Right ventricle myocardium inferior (tissue), 1 donor: ENCODE measurements at places on chromosomes 1 and 21. TPM values are rescaled to one million over a fixed set of nuclear protein-coding genes. Genes with fewer than 3 reads are reported as not detected.

The SH2D2A gene
- total RNA-seq: 2.2 TPM

The SPRR2E gene
- not detected for total RNA-seq

DNA sequence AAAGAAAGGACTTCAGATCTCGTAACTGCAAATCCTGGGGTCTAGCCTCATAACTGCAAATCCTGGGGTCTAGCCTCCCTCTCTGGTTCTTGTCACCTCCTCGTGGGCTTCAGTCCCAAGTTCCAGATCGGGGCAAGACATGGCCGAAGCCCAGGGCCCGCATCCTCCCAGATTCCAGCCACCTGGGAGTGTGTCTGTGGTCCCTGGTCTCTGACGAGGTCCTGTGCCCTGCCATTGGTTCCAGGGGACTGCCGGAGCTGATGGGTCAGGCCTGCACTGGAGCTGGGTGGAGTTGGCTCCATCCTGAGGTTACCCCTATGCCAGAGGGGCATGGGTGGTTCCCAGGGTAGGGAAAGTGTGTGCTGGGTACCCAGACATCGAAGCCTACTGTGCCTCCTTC lies 17.7 kb upstream of the C1orf174 start:
- no peak for DNase-seq

The C1orf50 gene
- total RNA-seq: 8.7 TPM

The LAMTOR2 gene
- total RNA-seq: 63.8 TPM

The PDPN gene
- total RNA-seq: 24.1 TPM

GRCh38 chr1:35499231-35499630 lies 58.0 kb downstream of the KIAA0319L start:
- DNase-seq: no peak

The GFI1 gene
- total RNA-seq: 0.08 TPM

The CFHR5 gene
- not detected for total RNA-seq

DNA sequence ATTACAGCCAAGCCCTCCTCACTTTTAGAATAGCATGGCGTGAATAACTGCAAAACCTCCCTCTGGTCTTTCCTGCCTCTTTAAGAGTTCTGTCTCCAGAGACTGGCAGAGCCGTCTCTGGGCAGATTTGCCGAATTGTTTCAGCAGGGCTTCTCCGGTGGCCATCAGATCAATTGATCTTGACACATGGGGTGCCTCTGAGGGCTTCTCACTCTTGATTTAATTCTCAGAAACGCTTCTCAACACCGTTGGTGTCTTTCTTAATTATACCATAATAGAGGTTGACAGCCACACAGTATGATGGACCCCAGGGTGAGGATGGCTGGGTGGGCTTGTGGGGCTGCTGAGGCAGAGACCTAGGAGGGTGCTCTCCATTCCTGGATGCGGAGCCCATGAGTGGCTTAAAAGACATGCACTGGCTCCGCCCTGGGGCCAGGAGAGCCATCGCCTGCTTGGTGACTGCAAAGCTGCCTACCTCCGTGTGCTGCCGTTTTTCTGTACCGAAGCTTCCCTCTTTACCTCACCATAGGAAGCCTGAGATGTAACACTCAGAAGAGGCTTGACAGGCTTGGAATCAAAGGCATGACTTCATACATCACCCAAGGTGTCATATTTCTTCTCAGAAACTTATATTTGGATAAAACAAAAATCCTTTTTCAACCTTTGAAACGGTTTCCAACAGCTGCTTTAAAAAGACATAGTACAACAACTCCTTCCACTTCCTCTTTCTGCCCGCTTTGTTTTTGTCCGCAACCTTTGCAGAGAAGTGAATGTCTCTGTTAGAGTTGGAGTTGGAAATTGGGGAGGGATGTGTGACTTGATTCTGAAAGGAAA lies 82.9 kb downstream of the GALNT2 start:
- DNase-seq: no peak

The AKT3 gene
- total RNA-seq: 19.1 TPM

The VASH2 gene
- 1.4 TPM for total RNA-seq

GRCh38 chr1:234039603-234040002 lies 135.1 kb downstream of the SLC35F3 start:
- DNase-seq: no peak

DNA sequence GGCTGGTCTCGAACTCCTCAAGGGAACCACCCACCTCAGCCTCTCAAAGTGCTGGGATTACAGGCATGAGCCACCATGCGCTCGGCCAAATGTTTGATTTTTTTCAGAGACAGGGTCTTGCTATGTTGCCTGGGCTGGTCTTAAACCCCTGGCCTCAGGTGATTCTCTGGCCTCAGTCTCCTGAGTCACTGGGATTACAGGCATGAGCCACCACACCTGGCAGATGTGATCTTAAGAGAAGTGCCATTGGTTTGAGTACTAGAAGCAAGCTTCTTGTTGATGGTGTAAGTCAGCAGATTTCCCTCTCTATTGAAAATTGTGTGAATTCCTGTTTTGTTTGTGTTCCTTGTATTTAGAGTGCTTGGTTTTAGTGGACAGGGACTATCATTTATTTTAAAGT lies 5.2 kb downstream of the CAP1 start:
- DNase-seq: no peak

The TRIM58 gene
- 0.27 TPM for total RNA-seq

The RUNX3 gene
- total RNA-seq: 1.8 TPM

DNA sequence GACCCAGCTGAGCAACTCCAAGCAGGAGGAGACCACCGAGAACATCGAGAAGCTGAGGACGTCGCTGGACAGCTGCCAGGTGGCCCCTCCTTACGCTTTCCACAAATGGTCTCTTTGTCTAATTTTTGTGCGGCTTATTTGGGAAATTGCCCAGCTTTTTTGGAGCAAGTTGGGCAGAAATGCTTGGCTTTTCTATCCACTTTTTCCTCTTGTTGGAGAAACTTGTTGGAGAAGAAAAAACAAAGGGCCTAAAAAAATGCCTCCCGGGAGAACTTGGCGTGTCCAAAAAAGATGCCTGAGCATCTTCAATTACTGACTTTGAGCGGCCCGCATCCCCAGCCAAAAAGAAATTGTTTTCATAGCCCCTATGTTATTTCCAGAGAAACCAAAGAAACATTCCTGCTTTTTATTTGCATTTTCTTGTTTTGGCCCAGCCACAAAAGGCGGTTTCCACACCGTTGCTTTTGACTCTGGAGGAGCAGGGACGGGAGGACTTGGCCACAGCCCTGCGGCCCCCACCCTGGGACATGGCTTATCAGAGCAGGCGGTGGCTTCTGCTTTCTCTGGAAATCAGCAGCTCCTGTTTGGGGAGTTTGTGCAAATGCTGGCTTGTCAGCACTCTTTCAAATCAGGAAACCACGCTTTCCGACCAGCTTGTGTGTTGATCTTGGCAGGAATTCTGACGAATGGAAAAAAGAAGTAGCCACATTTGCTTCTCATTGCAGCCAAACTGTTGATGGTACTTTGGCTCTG lies 81.2 kb upstream of the EFHD2 start:
- DNase-seq: peak; percentile 85

- no peak for DNase-seq
Observed at GRCh38 chr21:40622531-40622930, 224.4 kb downstream of the DSCAM start.

The IL20 gene
- not detected for total RNA-seq

GRCh38 chr1:236869911-236870310 lies 74.8 kb downstream of the MTR start:
- DNase-seq: no peak

DNA sequence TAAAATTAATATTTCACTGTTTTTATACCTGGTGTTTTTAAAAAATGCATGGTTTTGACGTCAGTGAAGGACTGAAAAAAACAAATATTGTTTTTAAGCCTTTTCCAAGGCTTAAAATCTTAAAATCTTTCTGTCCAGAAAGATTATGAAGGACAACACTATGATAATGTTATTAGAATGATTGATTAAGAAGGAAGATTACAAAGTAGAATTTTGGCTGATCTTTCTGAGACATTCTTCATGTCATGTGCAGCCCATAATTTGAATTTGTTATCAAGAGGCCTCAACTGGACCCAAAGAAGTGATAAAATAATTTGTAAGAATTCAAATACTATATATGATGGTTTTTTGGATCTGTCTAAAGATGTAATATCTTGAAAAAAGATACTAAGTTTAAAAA lies 584.4 kb upstream of the CXADR start:
- DNase-seq: no peak

The GSTM5 gene
- total RNA-seq: 2.8 TPM

DNA sequence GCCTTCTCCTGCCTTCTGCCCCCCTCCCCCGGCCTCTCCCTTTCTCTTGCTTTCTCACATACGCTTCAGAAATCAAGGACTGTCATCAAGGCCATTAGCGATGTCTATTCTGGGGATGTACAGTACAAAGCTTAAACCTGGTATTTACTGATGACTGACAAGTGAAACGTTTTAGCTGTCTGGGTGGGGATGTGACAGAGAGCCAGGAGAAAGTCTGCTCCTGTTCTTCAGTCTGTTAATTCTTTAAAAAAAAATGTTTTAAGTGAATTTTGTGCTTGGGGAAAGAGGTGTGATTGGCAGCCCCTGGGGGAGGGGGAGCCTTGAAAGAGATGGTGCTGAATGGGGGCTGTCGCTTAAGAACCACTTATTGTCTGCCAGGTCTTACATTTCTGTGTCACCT lies 283.0 kb upstream of the PLXNA2 start:
- DNase-seq: no peak

DNA sequence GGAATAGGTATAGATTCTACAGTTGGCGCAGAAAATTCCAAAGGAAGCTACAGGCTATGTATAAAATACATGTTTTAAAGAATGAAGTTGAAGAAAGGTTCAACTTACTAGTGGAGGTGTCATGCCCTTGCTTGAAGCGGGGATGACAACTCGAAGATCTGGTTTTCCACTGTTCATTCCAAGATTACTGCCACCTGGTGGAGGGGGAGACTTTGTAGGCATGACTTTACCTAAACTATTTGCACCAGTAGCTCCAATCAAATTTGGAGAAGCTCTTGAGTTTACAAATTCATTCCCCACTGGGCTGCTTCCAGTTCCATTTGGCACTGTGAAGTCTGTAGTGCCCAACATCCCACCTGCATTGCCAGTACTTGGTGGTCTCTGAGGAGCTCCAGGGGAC lies 81.7 kb downstream of the AXDND1 start:
- DNase-seq: no peak

The TNFRSF4 gene
- total RNA-seq: 1.4 TPM

GRCh38 chr1:5161372-5161771 lies 507.0 kb downstream of the AJAP1 start:
- no peak for DNase-seq

The HSD3B2 gene
- not detected for total RNA-seq

- DNase-seq: peak; percentile 91
Observed at GRCh38 chr1:159854116-159854692, 8.3 kb downstream of the VSIG8 start.

GRCh38 chr1:39326836-39327235 lies 122.3 kb downstream of the MACF1 start:
- no peak for DNase-seq

GRCh38 chr1:47881505-47882442 lies 115.4 kb downstream of the TRABD2B start:
- DNase-seq: no peak

DNA sequence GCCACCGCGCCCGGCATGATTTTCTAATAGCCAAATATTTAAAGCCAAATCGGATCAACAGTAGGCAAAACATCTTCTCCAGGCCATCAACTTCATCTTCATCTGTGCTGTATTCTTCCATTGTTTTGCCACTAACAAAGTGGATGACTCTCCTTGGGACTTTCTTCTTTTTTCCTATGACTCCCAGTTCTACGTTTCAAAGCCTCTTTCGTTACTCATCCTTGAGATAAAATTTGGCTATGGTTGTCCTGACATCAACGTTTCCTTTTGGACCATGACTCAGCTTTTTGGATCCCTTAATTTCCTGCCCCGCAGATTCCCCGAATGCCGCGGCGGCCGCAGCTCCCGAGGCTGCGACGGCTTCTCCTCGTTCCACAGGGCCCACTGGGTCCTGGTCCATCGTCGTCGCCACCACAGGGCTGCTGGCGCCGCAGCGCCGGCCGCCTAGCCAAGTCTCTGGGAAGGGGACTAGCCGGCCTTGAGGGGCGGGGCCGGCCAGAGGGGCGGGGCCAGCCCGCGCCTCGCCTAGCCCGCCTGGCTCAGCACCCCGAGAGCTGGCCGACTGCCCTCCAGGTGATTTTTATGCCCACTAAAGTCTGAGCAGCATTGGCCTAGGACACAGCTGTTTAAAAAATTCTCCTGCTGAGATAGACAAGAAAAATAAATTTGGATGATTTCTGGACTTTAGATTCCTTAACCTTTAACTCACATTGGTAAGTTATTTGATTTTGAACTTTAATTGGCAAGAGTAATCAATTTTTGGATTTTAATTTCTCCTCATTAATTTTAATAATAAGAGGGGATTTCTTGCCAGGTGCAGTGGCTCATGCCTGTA lies 93.9 kb downstream of the ADCY10 start:
- peak; percentile 86 for DNase-seq

DNA sequence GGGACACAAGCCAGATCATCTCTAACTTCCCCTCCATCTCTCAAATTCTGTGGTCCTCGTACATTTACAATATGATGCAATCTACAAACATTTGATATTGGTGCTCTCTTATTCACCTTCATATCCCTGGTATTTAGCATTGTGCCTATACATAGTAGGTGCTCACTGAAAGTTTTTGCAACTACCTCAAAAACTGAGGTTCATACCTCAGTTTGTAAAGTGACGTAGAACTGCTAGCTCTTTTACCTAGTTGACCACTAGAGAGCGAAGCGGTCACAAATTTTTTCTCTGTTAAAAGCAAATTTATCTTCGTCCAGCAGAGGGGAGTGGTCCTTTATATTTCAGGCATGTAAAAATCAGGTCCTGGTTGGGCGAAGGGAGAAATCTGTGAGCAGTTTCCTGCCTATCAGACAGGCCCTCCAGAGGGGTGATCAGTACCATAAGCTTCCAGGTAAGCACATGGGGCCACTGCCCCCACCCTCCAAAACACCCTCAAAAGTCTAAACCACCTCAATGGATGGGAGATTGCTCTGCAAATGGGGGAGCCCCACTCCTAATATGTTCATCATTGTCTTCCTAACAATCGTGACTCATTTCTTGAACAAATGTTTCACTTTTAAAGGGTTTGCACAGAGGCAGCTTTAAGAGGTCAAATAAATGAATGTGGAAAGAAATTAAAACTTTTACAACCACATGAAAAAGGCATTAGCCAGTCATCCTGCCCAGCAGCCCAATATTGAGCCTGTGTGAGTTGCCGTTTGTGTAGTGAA lies 10.6 kb upstream of the HLCS start:
- no peak for DNase-seq

- DNase-seq: no peak
Observed at GRCh38 chr1:194296201-194296600, 1109.8 kb upstream of the B3GALT2 start.

DNA sequence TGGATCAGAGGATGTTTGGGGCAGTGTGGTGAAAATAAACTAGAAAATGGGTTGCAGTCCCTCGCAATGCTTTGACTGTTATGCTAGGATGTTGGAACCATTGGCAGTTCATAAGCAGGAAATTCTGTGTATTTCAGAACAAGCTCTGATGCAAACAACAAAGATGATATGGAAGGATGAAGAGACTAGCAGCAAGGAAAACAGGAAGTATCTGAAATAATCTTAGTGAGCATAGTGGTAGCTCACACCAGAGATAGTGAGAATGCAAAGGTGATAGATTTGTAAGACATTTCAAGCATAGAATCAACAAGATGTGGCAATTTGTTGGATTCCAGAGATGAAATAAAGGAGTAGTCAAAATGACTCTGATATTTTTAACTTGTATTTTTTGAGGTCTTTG lies 11.1 kb upstream of the RCC1 start:
- DNase-seq: no peak

- no peak for DNase-seq
Observed at GRCh38 chr1:229856009-229856650, 210.9 kb upstream of the GALNT2 start.
